CD4-positive, alpha-beta T cell treated with Interferon alpha-2 for 1 hour (primary cell): ENCODE measurements at places on chromosomes 4 and X.

DNA sequence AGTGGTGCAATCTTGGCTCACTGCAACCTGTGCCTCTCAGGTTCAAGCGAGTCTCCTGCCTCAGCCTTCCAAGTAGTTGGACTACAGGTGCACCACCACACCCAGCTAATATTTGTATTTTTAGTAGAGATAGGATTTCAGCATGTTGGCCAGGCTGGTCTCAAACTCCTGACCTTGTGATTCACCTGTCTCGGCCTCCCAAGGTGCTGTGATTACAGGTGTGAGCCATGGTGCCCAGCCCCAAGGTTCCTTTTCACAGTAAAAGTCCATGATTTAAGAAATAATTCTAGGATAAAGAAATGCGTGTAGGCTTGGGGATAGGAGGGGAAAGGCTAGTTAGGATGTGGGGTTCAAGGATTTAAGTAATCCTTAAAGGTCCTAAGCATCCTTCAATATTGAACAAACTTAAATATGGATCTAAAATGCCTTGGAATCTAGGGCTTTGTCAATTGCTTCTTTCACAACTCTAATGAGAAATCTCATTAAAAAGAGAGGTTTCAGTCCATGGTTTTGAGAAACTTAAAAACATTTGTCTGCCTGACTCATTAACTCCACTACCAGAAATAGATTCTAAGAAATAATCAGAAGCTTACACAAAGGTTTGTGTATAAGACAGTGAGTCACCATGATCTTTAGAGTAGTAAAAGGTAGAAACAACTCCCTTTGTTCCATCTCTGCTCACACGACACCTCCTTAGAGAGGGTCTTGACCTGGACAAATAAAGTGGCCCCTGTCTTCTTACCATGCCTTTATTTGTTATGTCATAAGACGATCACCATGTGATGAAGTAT is 203.2 kb downstream of the PTTG2 start:
- DNase-seq = no peak

- DNase-seq = no peak
Observed at GRCh38 chr4:139767168-139767567, 101.5 kb downstream of the MGST2 start.

- DNase-seq = no peak
Observed at GRCh38 chr4:78247536-78248285, 190.6 kb downstream of the FRAS1 start.

DNA sequence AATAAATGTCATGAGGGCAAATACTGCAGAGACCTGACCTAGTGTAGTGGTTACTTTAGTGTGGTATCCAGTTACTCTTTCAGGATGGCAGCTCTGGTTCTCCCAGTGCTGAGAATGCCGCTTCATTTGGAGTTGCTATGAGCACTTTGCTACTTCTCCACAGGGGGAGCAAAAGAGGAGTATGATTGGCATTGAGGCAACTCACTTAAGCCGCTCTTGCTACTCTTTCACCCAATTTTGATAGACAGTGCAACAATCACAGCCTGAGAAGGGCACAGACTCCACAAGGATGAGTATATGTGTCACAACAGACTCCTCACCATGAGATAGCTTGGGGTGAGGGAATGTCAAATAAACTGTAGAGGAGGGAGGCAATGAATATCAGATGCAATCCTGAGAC is 81.2 kb downstream of the NPY1R start:
- DNase-seq = no peak

- DNase-seq = no peak
Observed at GRCh38 chr4:5626913-5627312, 81.4 kb downstream of the EVC2 start.

- no peak for DNase-seq
Observed at GRCh38 chrX:63282077-63282476, 69.1 kb downstream of the SPIN4 start.

DNA sequence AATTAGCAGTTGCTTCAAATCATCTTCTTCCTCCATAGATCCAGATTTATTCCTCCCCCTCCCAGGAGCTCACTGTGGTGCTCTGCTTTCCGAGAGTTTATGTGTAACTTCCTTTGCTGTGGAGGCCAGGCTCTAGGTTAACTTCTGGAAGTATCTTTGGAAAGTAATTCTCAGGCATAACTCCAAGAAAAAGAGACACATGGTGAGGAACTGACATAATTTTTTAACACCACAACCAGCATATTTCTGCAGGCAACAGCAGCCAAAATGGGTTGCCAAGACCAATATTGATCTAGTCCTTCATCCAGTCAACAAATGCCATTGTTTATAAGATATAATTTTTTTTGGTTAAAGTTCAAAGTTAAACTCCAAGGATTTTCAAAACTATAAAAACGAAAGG is 114.5 kb upstream of the RBPJ start:
- no peak for DNase-seq

DNA sequence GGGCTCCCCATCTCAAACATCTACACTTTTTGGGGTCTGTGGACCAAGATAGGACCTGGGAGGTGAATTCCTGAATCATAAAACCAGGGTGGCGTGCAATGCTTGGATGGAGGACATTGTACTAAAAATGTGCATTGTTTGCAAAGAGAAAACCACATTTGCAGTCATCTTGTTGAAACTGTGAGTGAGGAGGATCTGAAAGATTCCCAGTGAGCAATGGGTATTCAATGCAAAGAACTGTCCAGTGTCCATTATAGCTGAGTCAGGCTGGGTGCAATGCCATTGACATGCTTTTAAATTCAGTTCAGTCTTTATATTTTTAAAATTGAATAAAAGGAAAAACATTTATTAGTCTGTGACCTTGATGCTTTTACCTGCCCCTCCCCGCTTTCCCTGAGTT is 215.7 kb downstream of the STK32B start:
- DNase-seq = no peak

DNA sequence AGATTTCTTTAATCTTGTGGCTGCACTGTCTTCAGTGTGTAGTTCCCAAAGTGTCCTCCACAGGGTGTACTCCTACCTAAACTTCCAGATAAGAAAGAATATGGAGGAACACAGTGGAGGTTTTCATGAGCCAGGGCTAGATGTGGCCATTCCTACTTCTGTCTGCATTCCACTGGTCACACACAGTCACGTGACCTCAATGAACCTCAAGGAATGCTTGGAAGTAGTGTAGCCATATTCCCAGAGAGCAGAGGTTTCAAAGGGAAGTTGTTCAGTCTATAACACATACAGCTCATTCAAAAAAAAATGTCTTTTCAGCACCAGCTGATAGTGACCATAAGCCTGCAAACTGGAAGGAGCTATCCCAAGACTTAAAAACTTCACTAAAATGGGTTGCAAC is 53.6 kb downstream of the ASB9 start:
- no peak for DNase-seq

DNA sequence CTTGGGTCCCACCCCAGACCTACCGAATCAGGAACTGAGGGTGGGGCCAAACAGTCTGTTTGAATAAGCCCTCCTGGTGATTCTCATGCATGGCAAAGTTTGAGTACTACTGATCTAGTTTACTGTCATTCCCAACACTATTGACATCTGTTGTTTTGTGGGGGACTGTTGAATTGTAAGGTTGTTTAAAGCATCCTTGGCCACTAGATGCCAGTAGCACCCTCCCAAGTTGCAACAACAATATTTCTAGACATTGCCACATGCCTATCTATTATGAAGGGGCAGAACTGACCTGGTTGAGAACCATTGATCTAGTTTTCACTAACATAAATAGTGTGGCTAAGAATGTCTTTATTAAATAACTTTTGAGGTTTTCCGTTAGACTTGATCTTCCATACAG is 15.1 kb downstream of the TAF9B start:
- DNase-seq = no peak

GRCh38 chr4:26194764-26195163 is 126.0 kb upstream of the RBPJ start:
- no peak for DNase-seq

- no peak for DNase-seq
Observed at GRCh38 chr4:101283434-101283833, 63.9 kb downstream of the PPP3CA start.

DNA sequence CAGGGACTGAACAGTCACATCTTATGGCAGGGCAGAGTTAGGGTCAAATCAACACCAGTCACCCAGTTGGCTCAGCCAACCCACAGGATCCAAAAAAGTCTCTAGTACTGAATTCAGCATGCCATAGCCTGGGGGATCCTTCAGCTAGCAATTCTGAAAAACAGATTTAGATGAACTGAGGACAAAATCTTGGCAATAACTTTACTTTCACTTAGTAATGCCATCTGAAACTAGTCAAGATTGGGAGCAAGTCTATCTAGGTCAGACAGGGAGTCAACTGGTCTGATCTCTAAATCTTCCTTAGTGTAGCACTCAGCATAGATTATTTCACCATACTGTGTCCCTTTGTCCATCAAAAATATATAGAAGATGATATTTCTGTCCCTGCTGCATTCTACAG is 76.0 kb downstream of the HHIP start:
- no peak for DNase-seq

GRCh38 chr4:1459722-1460511 is 53.7 kb upstream of the NKX1-1 start:
- no peak for DNase-seq

GRCh38 chr4:116066711-116067245 is 953.4 kb upstream of the NDST4 start:
- no peak for DNase-seq

DNA sequence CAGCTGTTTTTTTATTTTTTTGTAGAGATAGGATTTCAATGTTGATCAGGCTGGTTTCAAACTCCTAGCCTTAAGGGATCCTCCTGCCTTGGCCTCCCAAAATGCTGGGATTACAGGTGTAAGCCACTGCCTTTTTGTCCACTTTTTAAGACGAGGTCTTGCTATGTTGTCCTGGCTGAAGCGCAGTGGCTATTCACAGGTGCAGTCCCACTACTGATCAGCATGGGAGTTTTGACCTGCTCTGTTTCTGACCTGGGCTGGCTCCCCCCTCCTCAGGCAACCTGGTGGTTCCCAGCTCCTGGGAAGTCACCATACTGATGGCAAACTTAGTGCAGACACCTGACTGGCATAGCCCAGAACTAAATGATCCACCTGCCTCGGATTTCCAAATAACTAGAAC is 2.3 kb upstream of the NSD2 start:
- DNase-seq = no peak

- peak; percentile 68 for DNase-seq
Observed at GRCh38 chrX:48540028-48540375, 488 bp downstream of the TBC1D25 start.

GRCh38 chrX:72641611-72642010 is 69.0 kb upstream of the HDAC8 start:
- no peak for DNase-seq

- no peak for DNase-seq
Observed at GRCh38 chr4:147846318-147847155, 114.6 kb downstream of the ARHGAP10 start.

DNA sequence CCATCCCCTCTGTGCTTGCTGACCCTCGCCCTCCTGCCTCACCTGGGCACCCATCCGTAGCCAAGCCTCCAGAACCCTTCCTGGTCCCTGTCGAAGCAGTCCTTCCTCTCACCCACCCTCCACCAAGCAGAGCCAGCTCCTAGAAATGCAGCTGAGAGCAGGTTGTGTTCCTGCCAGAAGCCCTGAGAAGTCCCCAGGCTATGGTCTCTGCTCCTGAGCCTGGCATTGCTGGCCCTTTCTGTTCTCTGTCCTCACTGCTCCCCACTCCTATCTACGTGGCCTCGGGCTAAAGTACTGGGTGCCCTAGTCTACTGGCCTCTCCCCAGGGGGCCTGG is 2.1 kb upstream of the CPZ start:
- no peak for DNase-seq

DNA sequence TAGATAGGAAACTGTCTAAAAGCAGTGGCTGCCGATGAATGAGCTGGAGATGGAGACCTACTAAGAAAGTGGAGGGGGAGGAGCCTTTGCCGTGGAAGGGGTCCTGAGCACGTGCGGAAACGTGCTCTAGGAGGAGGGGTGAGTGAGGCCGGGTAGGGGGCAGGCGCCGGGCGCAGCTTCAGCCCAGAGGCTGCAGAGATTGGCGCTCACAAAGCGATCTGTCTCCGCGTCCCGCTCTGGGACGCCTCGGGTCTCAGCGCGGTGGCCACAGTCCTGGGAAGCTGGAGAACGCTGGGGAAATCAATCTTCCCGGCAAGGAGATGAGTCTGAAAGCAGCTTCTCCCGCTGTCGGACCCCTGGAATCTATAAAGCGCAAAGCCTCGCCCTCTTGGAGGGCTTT is 444 bp upstream of the ARHGAP6 start:
- DNase-seq = no peak

GRCh38 chr4:143294710-143295275 is 41.9 kb upstream of the GAB1 start:
- DNase-seq = no peak

GRCh38 chr4:151522866-151523519 is 114.0 kb downstream of the FHIP1A start:
- no peak for DNase-seq

GRCh38 chrX:98523026-98523425 is 1639.3 kb downstream of the RPA4 start:
- no peak for DNase-seq

DNA sequence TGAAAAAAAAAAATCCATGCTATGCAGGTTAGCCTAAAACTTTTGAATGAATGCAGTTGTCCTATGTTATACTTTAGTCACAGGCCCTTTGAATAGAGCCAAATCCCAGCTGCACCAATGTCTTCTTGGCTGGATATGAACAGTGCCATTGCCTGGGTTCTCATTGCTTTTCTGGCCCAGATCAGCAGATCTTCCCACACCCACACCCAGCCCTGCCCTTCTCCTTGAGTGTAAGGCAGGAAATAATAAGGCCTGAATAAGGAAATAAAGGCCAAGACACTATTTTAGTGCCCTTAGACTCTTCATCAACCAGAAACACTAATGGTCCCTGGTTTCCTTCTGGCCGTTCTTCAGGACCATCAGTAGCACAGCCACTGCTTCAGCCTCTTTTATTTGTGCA is 66.6 kb downstream of the USP38 start:
- DNase-seq = no peak

GRCh38 chr4:72019688-72020087 is 12.1 kb upstream of the NPFFR2 start:
- no peak for DNase-seq

GRCh38 chrX:22351966-22352365 is 79.3 kb downstream of the CBLL2 start:
- DNase-seq = no peak
